Stimulated activated naive CD8-positive, alpha-beta T cell treated with anti-CD3 and anti-CD28 coated beads, Interleukin-15, Interleukin-2, amounts not matched to agents 100 U/mL and 50 U/mL, for 24 hours (primary cell): ENCODE measurements at places on chromosomes 16 and 17.

DNA sequence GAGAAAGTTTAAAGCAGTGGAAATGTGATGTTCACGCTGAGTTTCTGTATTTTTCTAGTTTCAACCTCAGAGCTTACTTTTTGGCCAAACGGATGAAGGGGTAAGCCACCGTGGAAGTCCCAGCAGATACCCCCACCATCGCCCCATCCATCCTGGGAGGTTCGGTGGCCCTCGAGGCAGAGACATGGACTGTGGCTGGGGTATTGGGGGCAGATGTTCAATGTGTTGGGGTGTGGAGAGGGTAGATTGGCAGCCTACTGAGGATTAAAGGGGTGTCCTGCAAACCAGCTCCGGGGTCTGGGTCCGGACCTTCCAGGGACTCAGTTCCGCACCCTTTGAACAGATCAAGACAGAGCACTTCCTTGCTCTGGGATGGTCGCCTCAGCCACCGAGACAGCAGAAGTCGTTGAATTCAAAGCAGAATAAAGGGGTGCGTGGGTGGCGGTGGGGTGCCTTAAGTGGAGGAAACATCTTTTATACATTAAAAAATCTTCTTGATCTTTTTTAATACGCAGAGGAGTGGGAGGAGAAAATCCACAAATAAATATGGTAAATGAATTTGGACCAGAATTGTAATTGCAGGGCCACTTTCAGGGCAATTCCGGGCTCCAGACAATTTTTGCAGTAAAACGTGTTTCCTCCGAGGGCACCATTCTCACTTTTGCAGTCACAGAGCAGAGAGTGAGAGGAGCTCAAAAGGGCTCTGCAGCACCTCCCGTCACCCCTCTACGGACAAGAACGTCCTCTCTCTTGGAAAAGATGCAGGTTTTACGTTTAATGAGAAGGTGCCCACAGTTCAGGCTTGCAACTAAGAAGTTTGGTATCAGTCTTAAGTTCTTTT is 8.2 kb upstream of the CBX8 start:
- DNase-seq: no peak

DNA sequence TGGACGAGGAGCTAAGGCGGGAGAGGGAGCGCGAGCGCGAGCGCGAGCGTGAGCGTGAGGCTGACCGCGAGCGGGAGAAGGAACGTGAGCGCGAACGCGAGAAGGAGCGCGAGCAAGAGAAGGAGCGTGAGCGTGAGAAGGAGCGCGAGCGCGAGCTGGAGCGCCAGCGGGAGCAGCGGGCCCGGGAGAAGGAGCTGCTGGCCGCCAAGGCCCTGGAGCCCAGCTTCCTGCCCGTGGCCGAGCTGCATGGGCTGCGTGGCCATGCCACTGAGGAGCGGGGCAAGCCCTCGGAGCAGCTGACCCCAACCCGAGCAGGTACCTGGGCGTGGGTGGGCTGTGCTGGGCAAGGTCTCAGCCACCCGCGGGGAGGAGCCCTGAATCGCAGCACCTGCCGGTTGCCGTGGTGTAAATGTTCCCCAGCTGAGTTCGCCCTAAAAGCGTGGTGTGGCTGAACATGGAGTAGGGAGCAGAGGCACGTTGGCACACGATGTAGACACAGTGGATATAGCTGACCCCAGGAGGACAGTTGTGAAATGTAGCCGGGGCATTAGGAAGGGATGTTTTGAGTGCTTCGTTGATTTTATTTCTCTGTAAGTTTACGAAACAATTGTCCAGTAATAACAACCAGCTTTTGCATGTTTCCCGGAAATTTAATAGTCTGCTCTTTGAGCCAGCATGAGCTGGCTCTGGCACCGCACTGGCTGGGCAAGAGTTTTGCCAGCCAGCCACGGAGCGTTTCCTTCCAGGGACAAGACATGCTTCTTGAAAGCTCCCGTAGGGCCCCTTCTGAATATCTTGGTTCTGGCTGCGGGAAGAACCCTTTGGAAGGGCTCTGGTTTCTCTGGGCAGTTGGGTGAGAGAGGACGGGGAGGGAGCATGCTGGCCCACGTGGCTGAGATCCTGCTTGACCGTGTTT is 32.1 kb downstream of the GINS2 start:
- no peak for DNase-seq

DNA sequence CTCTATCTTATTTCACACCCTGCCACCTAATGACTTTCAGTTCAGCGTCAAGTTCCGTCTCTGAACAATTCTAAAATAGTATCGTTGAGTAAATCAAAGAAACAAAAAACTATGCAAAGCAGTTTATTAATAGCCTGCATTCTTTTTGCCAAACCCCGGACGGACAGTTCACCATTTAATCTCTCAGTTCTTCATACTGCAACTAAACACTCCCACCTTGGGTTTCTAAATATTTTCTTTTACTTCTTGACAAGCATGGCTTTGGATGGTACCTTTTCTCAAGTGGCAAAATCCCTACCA is 1.2 kb downstream of the MYH11 start:
- DNase-seq: no peak

DNA sequence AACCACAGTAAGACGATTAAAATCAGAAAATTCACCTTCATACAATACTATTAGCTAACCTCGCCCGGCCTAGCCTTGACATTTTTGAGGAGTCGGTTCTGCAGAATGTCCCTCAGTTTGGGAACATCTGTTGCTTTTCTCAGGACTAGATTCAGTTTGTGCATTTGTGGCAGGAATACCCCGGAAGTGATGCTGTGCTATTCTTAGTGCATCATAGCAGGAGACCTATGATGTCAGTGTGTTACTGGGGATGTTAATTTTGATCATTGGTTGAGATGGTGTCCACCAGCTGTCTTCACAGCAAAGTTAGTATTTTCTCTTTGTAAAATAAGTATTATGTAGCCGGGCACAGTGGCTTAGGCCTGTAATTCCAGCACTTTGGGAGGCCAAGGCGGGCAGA is 21.5 kb upstream of the HELZ start:
- no peak for DNase-seq

GRCh38 chr16:30063893-30064728 is 1.4 kb upstream of the ALDOA start:
- DNase-seq: peak; percentile 78

DNA sequence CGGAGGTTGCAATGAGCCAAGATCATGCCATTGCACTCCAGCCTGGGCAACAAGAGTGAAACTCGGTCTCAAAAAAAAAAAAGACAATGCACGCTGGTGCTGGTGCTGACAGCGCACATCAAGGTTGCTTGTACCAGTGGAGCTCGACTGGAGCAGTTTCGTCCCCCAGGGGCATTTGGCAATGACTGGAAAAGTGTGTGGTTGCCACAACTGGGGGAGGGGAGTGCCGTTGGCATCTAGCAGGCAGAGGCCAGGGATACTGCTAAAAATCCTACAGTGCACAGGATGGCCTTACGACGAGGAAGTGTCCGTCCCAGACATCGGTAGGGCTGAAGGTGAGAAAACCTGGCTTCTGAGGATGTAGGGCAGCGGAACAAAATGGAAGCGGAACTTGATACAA is 2.4 kb downstream of the MEAK7 start:
- no peak for DNase-seq

DNA sequence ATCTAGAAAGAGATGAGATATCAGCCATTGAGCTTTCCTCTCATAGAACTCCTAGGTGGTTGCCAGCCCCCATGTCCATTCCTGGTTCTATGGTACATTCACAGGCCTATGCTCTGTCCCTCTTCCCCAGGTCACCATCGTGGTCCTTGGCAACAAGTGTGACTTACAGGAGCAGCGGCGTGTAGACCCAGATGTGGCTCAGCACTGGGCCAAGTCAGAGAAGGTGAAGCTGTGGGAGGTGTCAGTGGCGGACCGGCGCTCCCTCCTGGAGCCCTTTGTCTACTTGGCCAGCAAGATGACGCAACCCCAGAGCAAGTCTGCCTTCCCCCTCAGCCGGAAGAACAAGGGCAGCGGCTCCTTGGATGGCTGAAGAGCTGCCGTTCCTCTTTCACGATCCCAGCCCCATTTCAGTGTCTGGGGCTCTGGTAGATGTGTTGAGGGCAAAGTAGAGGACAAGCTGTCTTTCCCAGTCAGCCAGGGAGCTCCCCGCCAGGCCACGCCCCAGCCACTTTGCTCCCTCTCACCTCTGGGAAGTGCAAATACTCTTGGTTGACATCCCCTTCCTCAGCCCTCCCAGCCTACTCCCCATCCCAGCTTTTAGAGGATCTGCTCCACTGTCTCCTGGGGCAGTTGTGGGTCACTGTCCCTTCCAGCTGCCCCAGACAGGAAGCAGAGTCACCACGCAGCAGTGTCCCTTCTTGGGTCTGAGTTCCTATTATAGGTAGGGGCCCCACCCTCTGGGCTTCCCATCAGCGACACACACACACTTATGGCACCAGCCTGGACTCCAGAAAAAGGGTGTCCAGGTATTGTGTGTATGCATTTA is 3.8 kb downstream of the NKIRAS2 start:
- no peak for DNase-seq

DNA sequence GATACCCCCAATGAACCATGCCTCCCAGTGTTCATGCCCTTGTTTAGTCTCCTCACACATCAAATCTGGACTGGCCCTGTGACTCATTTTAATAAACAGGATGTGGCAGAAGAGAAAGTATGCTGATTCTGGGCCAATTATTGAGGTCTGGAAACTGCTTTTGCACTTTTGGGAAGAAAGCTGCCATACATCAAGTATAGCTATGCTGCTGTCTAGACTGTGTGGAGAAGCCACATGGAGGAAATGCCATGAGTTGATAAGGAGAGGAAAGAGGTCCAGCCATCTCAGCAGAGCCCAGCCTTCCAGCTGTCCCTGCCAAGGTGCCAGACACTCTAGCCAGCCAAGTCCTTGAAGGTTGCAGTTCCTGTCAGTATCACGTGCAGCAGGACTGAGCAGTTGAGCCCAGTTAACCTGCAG is 16.7 kb downstream of the RPRML start:
- no peak for DNase-seq

DNA sequence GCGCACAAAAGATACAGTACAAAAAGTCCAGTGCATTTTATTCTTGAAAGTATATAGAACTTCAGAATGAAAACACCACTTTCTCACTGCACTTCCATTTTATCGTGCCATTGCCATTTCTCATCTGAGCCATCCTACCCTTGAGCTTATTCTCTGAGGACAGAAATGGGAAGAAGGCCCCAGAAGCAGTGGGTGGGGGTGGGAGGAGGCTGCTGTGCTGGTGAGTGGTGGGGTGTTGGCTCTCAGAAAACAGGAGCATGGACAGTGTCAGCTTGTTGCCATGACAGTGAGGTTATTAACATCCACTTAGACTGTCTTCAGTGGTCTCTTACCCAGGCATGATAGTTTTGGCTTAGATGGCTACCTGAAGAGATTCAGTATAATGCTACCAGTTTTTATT is 4.5 kb downstream of the ATMIN start:
- DNase-seq: no peak

DNA sequence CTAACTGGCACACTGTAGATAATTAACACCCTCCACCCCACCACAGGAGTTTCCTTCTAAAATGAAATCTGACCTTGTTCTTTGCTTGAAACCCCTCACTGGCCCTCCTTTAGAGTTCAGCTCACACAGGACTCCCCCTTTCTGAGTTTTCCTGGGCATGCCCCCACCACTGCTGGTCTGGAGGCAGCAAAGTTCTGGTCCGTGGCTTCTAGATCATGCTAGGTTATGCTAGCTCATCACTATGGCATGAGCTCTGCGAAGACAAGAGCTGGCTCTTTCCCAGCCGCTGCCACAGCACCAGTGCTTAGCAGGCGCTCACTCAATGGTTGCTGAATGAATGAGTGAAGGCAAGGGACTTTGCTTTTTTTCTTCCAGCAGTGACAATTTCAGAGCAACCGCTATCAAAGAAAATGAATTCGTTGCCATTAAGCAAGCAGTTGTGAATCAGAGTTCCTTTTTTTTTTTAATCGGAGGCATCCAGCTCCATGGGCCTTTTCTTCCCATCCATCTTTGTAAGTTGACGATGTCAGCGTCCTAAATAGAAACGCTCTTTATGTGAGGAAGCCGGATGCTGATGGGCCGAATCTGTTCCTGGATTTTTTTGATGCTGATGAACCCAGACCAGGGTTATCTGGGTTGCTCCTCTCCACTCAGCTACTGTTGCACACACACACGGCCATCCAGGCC is 80.8 kb upstream of the NOL11 start:
- DNase-seq: no peak

DNA sequence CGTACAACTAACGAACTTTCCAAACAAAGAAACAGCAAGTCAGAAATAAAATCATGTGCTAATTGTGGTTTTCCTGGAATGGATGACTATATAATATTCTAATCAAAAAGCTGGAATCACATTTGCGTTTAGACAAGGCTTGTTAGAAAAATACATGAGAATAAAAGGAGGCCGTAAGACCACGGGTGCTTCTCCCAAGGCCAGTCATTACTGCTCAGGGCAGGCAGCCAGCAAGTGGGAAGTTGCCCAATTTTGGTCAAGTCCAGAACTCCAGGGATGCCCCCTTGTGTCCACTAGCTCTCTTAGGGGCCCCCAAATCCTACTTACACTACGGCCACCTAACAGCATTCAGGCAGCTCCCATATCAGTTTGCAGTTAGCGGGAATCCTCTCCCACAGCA is 25.9 kb upstream of the LYRM9 start:
- no peak for DNase-seq

- no peak for DNase-seq
Observed at GRCh38 chr17:49832840-49833599, 14.8 kb downstream of the TAC4 start.

DNA sequence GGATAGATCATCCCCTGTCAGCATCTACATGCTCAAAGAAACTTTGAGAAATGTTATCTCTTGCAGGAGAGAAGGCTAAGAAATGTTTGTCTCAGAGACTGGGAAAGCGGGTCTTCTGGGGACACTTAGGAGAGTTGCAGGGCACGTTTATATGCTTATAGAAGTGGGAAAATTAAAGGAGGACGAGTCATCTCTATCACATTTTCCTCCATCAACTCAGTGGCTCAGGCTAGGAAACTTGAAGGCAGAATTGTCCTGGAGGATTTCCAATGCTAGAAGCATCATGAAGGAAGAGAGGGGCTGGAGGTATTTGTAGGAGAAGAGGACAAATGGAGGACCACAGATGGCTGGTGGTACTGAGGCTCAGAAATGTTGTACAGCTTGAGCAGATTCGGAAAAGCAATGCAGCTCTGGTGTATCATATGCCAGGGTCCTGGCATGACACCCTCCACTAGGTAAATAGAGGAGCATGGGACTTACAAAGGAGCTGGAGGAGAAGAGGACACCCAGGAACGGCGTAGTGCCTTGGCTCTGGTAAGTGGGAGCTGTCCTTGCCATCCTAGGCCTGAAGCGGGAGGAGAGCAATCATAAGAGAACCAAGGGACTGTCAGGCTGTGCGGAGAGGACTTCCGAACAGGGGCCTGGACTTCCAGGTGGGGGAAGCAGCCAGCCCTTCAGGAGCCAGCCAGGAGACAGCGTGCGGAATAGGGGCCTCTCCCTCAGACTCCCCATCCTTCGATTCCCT is 4.5 kb upstream of the HS3ST3B1 start:
- no peak for DNase-seq
